ENCODE measurements at places on chromosomes 5 and 9.

DNA sequence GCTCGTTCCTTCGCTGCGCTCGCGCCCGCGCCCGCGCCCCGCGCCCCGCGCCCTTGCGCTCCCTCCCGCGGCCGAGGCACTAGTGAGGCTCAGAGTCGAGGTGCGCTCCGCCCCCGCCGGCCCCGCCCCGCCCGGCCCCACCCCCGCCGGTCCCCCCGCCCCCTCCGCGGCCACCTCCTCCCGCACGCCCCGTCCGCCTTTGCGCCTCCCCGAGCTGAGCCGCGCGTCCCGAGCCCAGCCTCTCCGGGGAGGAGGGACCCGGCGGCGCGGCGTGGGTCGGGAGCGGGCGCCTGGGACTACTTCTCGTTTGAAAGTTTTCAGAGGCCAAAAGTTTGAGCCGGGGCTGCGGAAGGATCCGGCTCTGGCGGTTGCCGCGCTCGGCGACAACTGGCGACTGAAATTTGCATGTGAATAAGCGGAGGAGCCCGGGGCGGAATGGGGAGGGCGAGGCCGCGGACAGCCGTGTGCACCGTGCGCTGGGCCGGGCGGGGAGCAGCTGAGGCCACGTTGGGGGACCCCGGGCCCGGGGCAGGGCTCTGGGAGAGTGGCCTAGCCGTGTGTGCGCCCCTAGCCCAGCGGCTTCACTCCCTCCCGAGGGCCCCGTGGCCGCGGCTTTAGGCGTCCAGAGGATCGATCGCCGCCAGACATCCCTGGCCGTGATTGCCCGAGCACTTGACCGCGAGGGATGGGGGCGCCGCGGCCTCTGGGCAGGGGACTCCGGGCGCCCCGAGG is at the start of gene NOTCH1:
NOTCH1 (minus strand) TSS at position 84 of the 732 bp plus-strand sequence. CDS start 262 bp downstream, outside the sequence.
- DNase-seq: no peak

- no peak for DNase-seq
These were observed 768 bp downstream of the YTHDC2 start for GRCh38 chr5:113514289-113514635.

DNA sequence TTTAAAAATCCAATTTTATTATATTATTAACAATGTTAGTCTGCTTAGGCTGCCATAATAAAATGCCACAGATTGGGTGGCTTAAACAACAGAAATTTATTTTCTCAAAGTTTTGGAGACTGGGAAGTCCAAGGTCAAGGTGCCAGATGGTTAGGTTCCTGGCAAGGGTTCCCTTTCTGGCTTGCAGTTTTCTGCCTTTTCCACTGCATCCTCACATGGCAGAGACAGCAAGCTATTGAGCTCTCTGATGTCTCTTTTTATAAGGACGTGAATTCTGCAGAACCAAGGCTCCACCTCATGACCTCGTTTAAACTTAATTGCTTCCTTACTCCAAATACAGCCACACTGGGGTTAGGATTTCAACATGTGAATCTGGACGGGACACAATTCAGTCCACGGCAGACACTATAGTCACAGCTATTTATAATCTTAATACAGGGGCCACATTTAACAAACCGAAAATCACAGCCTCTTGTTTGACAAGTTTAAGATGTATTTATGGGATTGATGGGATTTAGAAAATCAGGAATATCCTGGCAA is 174.9 kb upstream of the PUM3 start:
- no peak for DNase-seq

DNA sequence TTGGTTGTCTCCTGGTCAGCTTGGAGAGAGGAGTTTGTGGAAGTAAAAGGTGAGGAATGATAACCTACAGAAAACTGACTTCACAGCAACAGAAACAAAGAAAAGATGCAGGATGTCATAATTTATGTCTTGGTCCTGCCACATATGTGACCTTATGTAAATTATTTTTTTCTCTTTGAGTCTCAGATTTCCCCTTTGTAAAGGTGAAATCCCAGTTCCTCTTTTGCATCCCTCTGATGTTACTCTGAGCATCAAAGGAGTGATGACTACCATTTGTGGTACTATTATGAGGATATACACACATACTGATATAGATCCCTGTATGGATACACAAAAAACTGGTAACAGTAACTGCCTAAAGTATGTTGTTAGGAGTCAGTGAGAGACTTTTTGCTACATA is 1.4 kb upstream of the THG1L start:
- no peak for DNase-seq

DNA sequence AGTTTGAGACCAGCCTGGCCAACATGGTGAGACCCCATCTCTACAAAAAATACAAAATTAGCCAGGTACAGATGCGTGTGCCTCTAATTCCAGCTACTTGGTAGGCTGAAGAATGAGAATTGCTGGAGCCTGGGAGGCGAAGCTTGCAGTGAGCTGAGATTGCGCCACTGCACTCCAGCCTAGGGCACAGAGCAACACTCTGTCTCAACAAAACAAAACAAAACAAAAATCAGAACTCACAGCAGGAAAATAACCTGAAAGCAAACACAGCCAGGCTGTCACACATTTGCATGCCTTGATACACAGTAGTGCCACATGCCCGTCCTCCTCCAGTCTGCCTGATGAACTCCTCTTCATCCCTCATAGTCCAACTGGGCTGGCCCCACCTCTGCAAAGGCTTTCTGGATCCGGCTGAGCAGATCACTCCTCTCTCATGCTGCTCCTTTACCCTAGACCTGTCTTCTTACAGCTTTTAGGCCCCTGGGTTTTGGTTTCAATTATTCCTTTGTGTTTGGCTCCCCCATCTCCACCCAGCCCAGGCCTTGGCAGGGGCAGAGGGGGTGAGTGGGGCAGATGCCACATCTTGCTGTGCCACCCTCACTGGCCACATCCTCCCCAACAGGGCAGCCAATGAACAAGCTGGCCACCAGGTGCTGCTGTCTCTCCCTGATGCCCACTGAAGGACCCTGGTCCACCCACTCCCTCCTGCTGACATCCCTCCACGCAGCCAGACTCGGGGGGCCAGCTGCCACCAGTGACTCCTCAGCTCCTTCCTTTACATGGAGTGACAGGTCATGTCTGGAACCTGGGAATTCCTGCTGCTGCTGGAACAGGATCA is 62.0 kb upstream of the GGTA1 start:
- no peak for DNase-seq

DNA sequence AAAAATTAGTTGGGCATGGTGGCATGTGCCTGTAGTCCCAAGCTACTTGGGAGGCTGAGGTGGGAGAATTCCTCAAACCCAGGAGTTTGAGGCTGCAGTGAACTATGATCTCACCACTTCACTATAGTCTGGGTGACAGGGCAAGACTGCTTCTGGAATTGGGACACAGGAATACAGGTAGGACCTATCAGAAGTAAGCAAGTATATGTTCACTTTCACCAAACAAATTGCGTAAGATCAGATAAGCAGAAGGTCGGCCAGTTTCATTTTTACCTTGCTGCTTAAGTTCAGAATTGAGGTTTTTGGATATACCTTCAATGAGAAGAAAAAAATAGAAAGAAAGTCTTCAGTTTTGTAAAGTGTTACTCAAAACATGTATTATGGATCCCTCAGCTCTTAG is 171.7 kb downstream of the MAT2B start:
- DNase-seq: no peak

DNA sequence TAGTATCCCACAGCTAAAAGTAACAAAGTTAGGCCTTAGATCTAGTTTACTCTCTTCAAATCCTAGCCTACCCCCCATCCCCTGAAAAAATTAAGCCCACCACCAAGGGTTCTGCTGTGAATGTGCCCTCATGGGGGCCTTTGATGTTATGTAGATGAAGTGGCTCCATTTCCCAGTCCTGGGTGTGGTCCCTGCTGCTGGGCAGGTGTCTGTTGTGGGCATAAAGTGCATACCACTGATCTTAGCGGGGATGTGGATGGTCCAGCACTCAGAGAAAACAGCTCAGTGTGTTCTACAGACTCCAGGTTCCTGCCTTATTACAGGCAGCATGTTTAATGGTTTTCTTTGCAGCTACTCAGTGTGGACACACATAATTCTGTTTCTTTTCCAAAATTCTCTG is 1.9 kb downstream of the PCBD2 start:
- no peak for DNase-seq

GRCh38 chr9:91500509-91501014 is 76.9 kb upstream of the NFIL3 start:
- no peak for DNase-seq
